ENCODE measurements at places on chromosomes 7 and 10. TPM values are rescaled to one million over a fixed set of nuclear protein-coding genes. Genes with fewer than 3 reads are reported as not detected.

DNA sequence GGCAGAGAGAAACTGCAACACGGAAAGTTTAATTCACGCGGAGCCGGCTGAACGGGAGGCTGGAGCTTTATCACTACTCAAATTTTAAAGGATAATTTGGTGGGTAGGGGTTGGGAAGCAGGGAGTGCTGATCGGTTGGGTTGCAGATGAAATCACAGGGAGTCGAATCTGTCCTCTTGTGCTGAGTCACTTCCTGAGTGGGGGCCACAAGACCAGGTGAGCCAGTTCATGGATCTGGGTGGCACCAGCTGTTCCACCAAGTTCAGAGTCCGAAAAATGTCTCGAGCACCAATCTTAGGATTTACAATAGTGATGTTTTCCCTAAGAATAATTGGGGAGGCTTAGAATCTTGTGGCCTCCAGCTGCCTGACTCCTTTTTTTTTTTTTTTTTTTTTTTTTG is 3.6 kb upstream of the PRAP1 start:
- DNase-seq: no peak

- DNase-seq: no peak
These were observed 642.1 kb downstream of the PARD3 start for GRCh38 chr10:34172936-34173533.

Gene PIK3CG
- 9.3 TPM for total RNA-seq

DNA sequence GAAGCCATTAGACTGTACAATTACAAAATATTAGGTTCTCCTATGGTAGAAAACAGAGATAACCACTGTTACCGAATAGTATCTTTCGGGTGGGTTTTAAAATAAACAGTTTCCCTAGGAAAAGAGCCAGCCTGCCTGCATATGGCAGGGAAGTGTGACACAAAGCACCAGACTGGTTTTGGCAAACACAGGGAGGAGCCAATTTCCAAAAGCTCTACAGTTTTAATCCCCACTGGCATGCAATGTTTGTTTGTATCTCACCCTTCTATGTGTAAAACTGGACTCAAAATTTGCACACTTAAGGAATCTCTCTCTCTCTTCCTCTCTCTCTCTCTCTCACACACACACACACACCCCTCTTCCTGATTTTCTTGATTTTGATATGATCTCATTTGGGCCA is 261.7 kb downstream of the ETV1 start:
- DNase-seq: no peak

DNA sequence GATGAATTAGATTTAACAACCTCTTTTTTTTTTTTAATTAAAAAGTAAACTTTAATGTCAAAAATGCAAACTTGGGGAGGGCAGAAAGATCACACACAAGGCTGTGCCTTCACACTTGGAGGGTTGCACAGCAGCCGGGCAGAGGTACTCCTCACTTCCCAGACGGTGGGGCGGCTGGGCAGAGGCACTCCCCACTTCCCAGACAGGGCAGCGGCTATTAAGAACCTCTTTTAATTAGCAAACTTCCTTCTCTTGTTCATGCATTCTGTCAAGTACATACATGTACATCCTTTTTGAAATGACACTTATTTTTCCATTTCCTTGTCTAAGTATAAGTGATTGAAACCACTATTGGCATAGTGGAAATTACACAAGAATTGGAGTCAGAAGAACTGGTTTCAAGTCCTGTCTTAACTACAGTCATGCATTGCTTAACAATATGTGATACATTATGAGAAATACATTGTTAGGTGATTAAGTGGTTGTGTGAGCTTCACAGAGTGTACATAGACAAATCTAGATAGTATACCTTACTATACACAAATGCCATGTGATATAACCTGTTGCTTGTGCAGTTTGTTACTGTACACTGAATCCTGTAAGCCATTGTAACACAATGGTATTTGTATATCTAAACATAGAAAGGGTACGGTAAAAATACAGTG is 26.5 kb downstream of the BTRC start:
- no peak for DNase-seq

GRCh38 chr7:124444696-124445480 is 320.7 kb downstream of the GPR37 start:
- DNase-seq: no peak

DNA sequence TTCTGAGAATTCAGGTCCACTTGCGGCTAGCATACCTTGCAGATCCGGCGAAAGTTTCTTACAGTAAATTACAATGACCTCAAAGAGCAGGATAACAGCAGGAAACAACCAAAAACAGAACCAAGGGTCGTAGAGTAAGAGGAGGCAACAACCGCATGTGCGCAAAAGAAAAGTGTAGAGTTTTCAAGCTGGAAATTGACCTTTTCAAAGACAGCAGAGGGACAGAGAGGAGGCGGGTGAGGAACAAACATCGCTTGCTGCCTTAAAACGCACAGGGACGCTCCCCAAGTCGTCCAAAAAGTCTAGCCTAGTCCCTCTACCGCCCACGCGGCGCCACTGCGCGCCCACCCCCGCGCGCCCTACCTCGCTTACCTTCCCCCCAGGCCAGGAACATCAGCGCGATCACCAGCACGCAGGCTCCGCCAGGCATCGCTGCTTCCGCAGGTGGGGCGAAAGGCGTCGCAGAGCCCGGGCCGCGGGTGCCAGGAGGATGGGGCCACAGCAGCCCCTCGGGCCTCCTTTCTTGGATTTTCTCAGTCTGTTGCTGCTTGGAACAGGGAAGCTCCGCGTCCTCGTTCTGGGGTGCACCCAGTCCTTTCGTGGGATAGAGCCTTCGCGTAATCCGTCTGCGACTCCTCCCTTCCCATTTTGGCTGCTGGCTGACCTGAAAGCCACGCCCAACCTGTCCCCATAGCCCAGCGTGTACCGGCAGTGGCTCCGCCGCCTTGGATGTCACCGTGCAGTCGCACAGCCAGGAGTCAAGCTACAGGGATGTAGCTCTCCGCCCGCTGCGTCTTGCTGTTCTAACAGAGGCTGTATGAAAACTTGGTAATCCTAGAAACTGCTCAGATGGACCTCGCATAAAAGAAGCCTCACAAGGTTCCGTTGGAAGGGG is at the start of gene VWDE:
Gene VWDE, minus strand, starts transcription at position 579 of the 895 bp plus-strand sequence. Its CDS starts 149 bp downstream, at position 430.
- no peak for DNase-seq

- DNase-seq: no peak
These were observed 65.1 kb downstream of the SFMBT2 start for GRCh38 chr10:7345717-7346116.

Gene EGR2
- total RNA-seq: 26.2 TPM

Gene HACD1
- total RNA-seq: 6.1 TPM

GRCh38 chr7:142774826-142775225 is 4.1 kb downstream of the PRSS2 start:
- no peak for DNase-seq

GRCh38 chr10:92692080-92692671 is 2.4 kb downstream of the HHEX start:
- DNase-seq: no peak

DNA sequence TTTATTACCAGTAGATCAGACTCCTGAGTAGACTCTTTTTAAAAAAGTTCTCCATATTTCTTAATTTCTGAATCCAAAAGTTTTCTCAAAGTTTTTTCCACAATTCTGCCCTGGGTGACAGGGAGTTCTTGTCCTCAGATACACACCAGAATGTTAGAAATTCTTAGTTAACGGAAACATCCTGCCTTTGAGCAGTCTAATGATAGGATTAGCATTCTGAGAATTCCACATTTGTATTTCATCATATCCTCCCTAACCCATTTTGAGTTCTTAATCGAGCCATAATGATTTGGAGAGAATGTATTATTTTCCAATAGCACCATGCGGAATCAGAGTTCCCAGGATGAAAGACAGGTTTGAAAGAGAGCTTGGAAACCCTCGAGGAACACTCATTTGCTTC is 28.9 kb upstream of the MRPS33 start:
- no peak for DNase-seq

- no peak for DNase-seq
These were observed 1101.7 kb upstream of the GHITM start for GRCh38 chr10:83037653-83038052.

Gene PNLIPRP1
- not detected for total RNA-seq

Gene CLCN1
- total RNA-seq: not detected

Gene SYT15
- 5.7 TPM for total RNA-seq

DNA sequence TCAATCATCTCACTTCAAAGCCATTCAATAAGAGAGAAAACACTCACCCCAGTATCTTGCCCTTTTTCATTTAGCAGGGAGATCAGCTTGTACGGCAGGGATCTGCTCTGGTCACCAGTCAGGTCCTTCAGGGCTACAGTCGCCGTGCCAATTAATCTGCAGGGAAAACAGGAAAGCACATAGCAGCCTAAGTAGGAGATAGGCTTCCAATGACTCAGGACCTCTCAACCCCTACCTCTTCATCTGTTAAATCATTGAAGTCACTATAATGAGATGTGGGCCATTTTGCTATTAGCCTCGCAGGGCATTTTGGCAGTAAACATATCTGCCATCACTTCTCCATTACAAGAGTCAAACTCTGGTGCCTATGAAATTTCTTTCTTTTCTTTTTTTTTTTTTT is 50.8 kb downstream of the MYOF start:
- no peak for DNase-seq

DNA sequence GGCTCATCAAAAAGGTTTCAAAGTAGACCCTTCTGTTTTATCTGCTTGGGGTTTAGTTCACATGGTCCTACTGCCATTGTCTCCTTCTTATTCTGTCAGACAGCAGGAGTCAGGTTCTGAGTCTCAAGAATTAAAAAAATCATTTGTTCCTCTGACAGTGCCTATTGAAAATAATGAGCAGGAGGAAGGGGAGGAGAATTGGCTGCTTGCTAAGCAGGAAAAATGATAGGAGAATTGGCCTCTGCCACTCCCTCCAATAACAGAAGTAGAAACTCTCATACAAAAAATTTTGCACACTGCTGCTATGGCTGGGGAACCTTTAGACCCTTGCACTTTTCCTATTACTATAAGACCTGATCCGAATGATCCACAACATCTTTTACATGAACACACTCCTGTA is 35.7 kb downstream of the OR13A1 start:
- DNase-seq: no peak

GRCh38 chr10:11184093-11184492 is 166.4 kb downstream of the CELF2 start:
- no peak for DNase-seq

DNA sequence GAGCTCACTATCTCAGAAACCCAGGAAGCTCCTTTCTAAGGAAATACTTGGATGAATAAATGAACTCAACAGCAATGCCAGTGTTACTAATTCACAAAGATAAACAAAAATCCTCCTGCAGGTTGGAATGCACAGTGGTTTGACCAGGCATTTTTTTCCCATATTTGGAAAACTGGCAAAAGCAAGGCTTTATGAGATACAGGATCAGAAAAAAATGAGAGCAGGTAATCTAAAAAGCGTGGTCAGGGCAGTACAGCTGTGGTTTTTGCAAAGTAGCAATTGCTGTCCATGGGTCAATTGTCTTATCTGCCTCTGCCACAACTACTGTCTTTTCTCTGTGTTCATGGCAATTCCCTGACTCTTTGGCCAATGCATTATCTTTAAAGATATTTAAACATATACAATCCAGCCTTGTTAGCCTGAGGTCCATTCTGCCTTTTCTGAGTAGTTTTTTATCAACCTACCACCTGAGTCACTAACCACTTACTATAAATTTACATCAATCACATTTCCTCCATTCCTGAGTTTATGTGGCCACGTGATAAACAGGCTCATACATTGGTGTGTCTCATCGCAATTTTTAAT is 564.5 kb upstream of the IGFBP3 start:
- DNase-seq: no peak

- DNase-seq: no peak
These were observed 277.1 kb upstream of the KLF6 start for GRCh38 chr10:4062072-4062471.

GRCh38 chr7:6232116-6232515 is 40.3 kb downstream of the CYTH3 start:
- no peak for DNase-seq

Gene STYXL1
- total RNA-seq: 35.4 TPM

DNA sequence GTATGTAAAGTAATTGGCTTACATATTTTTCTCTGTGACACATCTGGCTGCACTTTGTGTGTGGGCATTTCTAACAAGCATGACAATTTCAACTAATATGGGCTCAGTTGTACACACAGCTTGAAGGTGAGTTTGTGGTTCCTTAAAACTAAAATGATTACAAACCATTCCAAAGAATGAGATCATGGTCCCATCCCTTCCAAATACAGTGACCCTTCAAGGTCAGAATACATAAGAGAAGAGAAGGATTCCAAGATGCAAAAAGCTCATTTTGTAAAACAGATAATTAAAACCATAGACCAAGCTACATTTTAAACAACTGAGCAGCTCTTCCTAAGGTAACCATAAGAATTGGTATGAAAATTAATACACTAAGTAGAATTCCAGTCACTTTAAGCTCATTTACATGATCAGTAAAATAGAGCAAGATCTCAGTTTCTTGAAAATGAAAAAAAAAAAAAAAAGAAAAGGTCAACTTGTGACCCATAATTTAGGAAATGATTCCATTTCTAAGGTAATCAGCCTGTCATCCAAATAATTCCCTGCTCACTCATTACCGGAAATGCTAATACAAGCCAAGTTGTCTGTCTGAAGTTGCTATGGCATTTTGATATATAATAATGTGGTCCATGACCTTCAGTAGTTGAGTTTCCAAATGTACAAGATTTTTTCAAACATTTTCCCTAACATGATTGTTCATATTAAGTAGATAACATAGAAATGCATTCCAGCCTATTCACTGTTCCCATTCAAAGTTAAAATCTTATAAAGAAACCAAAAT is 688.5 kb downstream of the PARD3 start:
- no peak for DNase-seq

All from tibial nerve (tissue), 4 donors.